ENCODE measurements at places on chromosomes 2 and 18.

GRCh38 chr2:43939695-43940256 is 56.0 kb downstream of the LRPPRC start:
- no peak for DNase-seq

DNA sequence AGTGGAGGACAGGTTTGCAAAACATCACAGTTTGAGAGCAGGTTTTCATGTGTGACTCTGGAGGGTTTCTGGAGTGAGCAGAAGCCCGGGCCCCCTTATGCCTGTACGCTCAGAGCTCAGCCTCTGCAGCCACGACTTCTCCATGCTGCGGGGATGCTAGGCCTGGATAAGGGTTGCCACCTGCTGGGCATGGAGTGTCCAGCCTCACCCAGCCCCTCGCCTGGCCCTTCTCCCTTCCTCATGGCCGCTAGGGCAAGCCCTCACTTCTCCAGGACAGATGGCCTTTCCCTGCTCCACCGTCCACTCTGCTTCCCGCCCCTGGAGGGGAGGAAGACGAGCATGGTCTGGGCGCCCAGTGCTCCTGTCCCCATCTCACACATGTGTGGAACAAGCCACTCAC is 318.7 kb downstream of the GBX2 start:
- no peak for DNase-seq

DNA sequence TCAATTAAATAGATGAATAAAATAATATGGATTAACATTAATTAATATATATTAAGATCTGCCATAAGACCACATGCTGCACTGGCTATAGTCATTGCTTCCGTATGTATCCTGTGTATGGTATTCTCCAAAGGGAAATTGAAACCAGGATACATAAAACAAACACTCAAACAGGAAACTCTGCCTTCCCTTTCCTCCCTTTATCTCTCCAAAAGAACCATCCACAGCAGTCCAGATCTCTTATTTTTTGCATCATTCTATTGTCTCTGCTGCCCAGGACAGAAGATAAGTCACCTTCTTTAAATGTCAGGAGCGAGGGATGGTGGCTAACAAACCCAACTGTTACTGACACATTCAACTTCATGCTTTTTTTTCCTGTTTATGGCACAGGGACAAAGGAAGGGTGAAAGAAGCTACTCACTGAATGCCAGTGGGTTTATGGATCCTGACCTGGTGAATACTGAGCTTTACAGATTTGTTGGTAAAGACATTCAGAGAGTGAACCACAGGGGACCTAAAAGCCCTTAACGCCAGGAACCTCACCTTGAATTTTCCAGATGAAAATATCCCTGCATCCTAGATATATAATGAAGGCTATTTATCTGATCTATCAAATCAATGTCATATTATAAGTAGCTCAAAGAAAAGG is 67.5 kb downstream of the CSRNP3 start:
- DNase-seq = no peak

GRCh38 chr2:45128580-45128997 is 119.3 kb upstream of the SIX2 start:
- no peak for DNase-seq

DNA sequence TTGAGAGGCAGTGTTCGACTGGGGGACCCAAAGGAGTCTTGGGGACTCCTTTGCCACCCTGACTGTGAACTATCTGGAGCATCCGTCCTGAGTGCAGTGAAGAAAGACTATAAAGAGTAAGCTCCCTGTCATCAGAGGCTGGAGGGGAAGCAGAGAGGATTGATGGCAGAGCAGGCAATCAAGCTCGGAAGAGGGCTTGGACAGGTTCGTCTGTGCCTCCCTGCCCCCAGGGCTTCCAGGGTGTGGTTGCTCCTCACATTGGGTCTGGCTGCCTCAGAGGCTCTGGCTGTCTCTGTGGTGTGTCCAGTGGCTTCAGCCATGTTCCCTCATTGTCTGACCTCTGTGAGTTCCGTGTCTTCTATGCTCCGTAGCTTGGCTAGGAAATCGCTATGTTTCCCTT is 13.8 kb upstream of the EN1 start:
- no peak for DNase-seq

DNA sequence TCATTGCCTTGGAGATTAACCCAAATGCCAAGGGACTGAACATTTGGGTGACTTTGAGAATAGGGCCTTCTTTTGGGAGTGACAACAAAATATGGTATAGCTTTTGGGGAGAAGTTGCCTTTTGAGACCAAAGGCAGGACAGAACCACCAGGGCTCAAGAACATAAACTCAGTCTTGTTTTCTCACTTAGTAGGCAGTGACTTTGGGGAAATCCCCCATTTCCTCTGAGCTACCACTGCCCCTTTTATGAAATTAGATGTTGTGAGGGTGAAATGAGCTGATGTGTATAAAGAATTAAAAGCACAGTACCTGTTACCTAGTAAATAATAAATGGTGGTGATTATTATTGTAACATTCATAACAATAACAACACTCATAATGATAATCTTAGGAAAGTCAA is 36.5 kb downstream of the GPD2 start:
- no peak for DNase-seq

DNA sequence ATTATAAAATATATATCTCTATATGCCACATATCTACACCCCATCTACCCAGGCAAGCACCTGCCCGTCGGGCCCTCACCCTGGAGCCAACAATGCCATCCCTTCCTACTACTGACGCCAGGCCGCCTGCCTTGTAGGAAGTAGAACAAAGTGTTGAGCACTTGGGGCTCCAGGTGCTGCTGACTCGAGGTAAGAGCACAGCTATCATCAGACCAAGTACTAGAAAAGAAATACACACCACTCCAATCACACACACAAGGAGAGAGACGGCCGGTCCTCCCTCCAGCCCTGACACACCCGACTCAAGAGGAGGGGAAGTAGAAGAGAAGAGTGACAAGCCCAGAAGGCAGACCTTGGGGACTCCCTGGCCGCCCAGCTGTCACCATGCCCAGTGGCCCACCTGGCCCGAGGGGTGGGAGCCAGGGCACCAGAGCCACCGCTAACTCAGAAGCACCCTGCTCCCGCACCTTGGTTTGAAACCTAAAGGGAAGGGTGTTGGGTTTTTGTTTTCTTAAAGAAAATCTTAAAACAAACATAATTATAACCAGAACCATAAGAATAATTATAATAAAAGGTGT is 64.0 kb upstream of the POMC start:
- no peak for DNase-seq

DNA sequence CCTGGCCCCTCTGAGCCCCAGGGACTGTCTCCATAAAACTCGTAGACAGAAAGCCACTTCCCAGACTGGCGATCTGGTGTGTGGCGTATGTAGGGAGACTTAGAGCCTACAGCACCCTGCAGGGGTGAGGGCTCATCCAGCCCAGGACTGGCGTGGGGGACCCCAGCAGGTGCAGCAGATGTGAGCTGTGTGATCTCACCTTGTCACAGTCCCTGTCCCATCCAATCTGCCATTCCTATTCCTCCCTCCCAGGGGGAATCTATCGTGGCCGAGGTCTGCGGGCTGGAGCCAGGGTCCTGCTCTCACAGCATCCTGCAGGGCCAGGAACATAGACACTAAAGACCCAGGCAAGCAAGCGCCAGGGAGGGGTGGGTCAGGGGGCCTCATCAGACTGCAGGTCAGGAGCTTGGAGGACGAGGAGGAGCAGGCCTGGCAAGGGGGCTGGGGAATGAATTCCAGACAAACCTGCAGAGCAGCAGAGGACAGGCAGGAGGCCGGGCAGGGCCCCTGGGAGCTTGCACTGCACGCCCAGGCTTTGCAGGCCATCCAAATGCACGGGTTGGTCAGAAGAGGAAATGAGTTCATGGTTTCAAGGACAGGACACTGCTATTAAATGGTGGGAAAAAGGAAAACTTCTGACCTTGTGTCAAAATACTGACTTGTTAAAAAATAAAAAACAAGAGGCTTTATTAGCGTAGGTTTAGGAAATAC is 32.5 kb downstream of the HS6ST1 start:
- DNase-seq = no peak

DNA sequence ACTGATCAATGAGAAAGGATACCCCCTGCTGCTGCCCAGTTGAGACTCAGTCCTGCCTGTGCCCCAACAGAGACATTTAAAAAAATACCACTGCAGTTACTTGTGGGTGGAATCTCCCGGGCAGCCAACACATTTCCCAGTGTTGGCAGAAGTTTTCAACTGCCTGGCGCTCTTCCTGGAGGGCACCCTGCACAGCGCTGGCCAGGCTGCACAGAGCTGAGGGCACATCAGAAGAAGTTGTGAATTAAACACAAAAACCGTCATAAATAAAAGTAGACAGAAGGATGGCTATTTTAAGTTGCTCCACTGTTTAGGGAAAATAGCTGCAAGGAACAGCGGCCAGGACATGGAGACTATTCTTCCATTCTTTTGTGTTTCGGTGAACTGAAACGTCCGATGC is 110.2 kb upstream of the THOC1 start:
- DNase-seq = no peak

DNA sequence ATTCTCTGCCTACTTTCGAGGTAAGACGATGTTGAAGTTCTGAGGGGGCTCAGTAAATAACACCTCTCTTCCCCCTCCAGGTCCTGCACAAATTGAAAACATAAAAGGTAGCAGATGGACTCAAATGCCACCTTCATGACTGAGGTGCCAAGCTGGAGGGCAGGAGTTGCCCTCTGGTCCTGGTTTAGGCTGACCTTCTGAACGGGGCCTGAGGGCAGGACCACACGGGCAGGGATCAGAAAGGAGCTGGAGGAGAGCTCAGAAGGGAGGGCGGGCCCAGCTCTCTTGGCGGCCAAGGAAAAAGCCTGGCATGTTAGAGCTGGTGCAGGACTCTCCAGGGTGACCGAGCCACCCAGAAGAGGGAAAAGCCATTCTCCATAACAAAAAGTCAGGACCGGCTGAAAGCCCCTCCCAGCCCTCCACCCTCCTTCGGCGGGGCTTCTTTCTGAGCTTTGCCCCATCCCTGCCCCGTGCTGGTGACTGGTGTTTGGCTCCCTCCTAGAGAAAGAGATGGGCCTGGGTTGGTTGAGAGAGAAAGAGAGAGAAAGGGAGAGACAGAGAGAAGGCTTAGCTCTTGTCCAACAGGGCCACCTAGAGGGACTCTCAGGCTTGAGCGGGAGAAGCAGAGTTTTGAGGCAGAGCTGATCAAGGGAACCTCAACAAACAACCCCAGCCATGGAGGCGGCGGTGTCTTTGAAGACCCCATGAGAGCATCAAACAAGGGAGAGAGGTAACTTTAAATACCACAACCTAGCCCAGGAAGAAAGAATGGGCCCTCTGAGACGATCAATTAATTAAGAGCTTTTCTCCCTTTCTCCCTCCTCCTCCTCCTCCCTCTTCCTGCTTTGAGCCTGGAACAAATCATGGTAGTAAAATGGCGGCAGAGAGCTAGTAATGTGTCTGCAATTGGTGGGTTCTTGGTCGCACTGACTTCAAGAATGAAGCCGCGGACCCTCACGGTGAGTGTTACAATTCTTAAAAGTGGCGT is 50.8 kb downstream of the WIPF1 start:
- DNase-seq = no peak

- DNase-seq = no peak
Observed at GRCh38 chr18:62758591-62758990, 43.2 kb downstream of the PHLPP1 start.

DNA sequence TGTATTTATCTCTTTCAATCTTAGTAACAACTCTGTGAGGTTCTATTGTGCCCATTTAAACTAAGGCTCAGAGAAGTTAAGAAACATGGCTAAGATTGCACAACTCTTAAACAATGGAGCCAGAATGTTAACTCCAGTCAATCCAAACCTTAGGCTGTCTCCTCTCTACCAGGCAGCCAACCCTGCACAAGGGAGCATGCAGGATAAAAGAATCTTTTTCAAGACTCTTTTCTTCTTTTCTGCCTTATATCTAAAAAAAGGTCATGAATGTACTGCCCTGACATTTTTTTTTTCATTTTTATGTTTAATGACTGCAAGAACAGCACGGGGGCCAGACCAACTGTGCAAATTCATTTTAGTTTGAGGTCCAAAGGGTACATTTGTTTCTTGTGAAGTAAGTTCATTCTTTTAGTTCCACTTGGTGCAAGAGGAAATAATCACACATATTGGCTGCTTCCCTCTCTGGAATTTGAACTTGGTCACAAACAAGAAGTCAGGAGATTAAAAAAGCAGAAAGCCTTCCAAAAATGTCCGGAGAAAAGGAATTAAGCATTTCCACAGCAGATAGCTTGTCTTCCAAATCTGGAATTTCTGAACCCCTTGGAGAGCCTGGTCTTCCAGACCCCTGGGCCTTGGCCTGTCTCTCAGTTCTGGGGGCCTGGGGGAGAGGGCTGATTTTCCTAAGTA is 96.0 kb upstream of the RIOK3 start:
- no peak for DNase-seq

DNA sequence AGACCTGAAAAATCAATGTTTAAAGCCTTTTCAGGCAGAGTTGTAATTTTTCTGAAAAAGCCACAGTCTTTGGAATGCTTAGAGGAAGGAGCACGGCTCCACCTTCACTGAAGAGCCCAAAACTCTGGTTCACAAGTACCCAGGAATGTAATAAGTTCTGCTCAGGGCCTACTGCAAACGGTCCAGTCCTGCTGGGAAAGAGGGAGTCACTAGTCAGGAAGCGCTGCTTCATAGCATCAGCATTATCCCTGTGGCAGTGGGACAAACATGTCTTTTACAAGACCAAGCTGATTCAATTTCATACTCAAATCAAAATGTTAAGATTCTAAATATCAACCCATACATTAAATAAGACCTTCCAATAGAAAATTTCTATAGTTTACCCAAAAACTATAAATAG is 152.9 kb upstream of the PGAP1 start:
- DNase-seq = no peak

DNA sequence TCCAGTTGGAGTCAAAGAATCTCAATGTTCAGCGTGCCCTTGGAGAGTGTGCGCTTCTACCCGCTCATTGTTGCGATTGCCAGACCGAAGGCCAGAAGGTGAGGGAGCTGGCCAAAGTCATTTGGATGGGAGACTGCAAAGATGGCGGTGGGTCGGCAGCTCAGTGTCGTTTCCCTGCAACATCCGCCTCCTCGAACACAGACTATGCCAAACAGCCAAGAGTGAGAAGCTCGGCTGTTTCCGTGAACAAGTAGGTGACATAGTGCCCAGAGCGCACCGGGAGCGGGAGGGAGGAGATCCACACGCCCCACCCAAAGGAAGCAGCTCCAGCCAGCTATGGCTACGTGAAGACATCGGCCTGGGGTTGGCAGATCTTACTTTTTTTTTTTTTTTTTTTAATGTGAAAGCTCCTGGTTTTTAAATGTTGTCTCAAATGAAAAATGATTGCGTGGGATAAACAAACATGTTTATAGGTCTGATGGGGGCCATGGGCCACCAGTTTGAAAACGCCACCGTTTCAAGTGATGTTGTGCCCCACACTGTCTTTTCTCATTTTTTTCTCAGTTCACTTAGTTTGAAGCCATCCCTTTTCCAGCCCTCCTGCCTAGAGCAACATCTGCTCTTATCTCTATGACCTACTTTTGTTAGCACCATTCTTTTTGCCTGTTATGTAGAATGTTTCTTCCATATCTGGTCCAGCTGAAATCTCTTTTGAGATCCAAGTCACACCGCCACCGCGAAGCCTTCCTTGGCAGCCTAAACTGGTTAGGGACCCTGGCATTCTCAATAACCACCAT is 682.4 kb downstream of the RNF144A start:
- no peak for DNase-seq

Data from esophagus squamous epithelium (tissue), 5 donors.